ENCODE measurements at places on chromosomes 7 and 10.

- H3K27ac ChIP-seq, result no peak overlapping the region
- H3K27me3 ChIP-seq, result no peaks in the 10 kb centered on the region
- no peaks in the 10 kb centered on the region for H3K36me3 ChIP-seq
- H3K4me3 ChIP-seq, result no peak overlapping the region
Observed at GRCh38 chr10:65544756-65545155, 1381.1 kb upstream of the LRRTM3 start.

- DNase-seq, result no peak
- H3K4me1 ChIP-seq, result no peaks in the 10 kb centered on the region
- H3K36me3 ChIP-seq, result no peaks in the 10 kb centered on the region
- H3K27ac ChIP-seq, result no peak overlapping the region
- H3K4me3 ChIP-seq, result no peak overlapping the region
Observed at GRCh38 chr10:283916-284356, 148.7 kb downstream of the ZMYND11 start.

- DNase-seq, result no peak
- no peak overlapping the region for H3K4me3 ChIP-seq
- H3K36me3 ChIP-seq, result no peaks in the 10 kb centered on the region
- no peaks in the 10 kb centered on the region for H3K4me1 ChIP-seq
- H3K27me3 ChIP-seq, result no peaks in the 10 kb centered on the region
- H3K27ac ChIP-seq, result no peak overlapping the region
Observed at GRCh38 chr10:35934642-35934995, 292.5 kb upstream of the FZD8 start.

GRCh38 chr7:121404348-121404747 is 8.2 kb upstream of the FAM3C start:
- no peak overlapping the region for H3K4me3 ChIP-seq
- no peaks in the 10 kb centered on the region for H3K4me1 ChIP-seq
- no peak for DNase-seq
- peaks cover 9% of the 10 kb centered on the region for H3K27me3 ChIP-seq

DNA sequence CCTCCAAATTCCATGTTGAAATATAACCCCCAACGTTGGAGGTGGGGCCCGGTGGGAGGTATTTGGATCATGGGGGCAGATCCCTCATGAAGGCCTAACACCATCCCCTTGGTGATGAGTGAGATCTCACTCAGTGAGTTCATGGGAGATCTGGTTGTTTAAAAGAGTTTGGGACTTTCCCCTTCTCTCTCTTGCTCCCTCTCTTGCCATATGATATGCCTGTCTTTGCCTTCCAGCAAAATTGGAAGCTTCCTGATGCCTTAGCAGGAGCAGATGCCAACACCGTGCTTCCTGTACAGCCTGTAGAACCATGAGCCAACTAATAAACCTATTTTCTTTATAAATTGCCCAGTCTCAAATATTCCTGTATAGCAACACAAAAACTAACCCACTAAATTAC is 55.7 kb upstream of the CDK1 start:
- H3K4me1 ChIP-seq, result no peaks in the 10 kb centered on the region
- H3K4me3 ChIP-seq, result no peak overlapping the region
- no peak overlapping the region for H3K27ac ChIP-seq

DNA sequence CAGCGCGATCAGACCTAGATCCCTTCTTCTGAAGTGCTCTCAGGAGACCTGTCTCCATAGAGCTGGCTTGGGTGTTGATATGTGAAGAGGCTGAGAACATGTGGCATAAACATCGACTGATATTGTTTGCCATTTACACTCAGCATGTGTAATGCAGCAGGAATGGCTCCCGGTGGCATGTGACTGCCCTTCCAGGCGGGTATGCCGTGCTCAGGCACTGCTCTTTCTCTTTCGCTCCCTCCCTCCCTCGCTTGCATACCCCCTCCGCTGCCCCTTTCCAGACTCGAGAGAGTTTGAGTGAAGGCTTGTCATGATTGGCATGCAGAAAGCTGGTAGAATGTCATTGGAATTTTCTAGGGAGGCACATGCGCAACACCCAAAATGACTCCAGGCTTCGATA is 107.3 kb upstream of the PDCD4 start:
- H3K36me3 ChIP-seq, result no peaks in the 10 kb centered on the region
- H3K4me1 ChIP-seq, result peaks cover 5% of the 10 kb centered on the region
- no peak overlapping the region for H3K4me3 ChIP-seq

- H3K36me3 ChIP-seq, result no peaks in the 10 kb centered on the region
- no peak for DNase-seq
- H3K4me3 ChIP-seq, result peak overlapping the region; percentile 41
- no peaks in the 10 kb centered on the region for H3K27me3 ChIP-seq
- H3K27ac ChIP-seq, result peak overlapping the region; percentile 97
Observed at GRCh38 chr10:97687785-97688781, 1.0 kb upstream of the AVPI1 start.

Data from K562 (cell line).